EH (cell line): ENCODE measurements at places on chromosomes 7 and 10.

- DNase-seq, result no peak
Observed at GRCh38 chr7:39527296-39527695, 38.9 kb upstream of the YAE1 start.

- peak; percentile 13 for DNase-seq
Observed at GRCh38 chr7:11341285-11341944, 367.7 kb downstream of the PHF14 start.

GRCh38 chr7:108629651-108630400, 60.2 kb downstream of the DNAJB9 start:
- peak; percentile 18 for DNase-seq

GRCh38 chr10:74928742-74929191, 102.4 kb downstream of the KAT6B start:
- DNase-seq, result peak; percentile 49

- DNase-seq, result no peak
Observed at GRCh38 chr7:4070214-4070613, 611.9 kb upstream of the FOXK1 start.

GRCh38 chr10:114635797-114636550, 22.1 kb downstream of the ABLIM1 start:
- DNase-seq, result no peak

- DNase-seq, result peak; percentile 46
Observed at GRCh38 chr7:129607471-129608120, 3.9 kb upstream of the NRF1 start.

GRCh38 chr7:112411186-112411795, 39.0 kb upstream of the IFRD1 start:
- DNase-seq, result peak; percentile 39

DNA sequence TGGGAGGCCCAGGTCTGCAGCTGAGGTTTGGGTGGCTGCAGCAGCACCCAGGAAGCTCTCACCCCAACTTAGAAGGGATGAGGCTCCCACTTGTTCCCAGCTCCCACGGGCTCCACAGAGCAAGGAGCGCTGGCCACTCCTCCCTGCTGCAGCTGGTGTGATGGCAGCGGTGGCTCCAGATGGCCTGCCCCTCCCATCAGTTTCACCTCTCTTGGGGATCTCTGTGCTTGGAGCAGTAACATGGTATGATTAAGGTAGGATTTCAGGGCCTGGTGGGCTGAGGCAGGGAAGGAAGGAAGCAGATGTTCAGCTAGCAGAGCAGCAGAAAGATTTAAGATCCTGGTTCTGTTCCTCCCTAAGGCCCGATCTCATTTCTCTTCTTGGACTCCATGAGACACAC, 66.8 kb upstream of the KIF5B start:
- DNase-seq, result no peak

DNA sequence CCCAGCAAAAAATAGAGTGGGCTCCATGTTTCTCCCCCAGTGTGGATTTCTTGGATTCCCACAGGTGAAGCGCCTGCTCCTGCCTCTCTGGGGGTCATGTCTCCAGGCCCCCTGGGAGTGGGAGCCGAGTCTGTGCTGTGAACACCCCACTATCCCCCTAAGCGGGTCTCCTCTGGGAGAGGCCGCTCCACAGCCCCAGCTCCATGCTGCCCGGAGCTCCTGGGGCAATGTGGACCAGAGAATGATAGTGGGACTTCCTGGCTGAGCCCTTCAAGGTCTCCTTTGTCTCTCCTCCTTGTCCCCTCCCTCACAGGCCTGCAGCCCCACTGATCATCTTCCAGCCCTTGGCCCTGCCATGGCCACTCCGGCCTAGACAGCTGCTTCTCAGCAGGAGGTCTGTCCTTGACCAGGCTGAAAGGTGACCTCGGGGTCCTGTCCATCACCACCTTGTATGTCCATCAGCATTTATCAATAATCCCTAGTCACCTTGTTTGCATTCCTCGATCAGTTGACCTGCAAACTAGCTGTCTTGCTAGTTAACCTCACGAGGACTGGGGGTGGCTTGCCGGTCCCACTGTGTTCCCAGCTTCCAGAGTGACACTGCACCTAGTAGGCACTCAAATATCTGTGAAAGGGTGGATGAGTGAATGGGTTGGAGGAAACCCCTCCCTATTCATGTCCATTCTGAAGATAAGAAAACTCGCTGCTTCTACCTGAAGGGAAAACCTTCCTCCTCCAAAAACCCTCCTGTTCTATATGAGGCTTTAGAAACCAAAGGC, 776 bp upstream of the CALML3 start:
- DNase-seq, result no peak

DNA sequence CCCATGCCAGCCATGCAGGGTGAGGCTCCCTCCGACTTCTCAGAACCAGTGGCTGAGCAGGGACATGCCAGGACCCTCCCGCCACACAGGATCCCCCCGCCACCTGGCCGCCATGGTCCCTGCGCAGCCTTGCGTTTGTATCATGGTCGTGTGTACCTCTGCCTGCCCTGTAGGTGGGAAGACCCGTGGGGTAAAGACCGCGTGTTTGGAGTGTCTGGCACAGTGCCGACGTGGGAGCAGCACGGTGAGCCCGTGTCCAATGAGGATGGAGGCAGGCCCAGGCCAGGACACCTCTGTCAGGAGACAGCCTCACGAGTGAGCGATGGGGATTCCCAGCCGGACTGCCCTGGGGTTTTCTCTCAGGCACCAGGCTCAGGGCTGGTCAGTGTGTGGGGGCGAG, 31.9 kb downstream of the NKX6-2 start:
- DNase-seq, result no peak

- peak; percentile 47 for DNase-seq
Observed at GRCh38 chr10:13100349-13101294, 659 bp downstream of the OPTN start.

- DNase-seq, result no peak
Observed at GRCh38 chr10:53598914-53599313, 826.3 kb upstream of the MBL2 start.

GRCh38 chr10:129839285-129840195, 124.5 kb downstream of the EBF3 start:
- DNase-seq, result no peak

GRCh38 chr10:62805231-62806099, 945 bp downstream of the ADO start:
- peak; percentile 74 for DNase-seq

- DNase-seq, result no peak
Observed at GRCh38 chr7:47239931-47240421, 341.9 kb downstream of the TNS3 start.

GRCh38 chr10:48659790-48660189, 24.9 kb upstream of the WDFY4 start:
- no peak for DNase-seq

DNA sequence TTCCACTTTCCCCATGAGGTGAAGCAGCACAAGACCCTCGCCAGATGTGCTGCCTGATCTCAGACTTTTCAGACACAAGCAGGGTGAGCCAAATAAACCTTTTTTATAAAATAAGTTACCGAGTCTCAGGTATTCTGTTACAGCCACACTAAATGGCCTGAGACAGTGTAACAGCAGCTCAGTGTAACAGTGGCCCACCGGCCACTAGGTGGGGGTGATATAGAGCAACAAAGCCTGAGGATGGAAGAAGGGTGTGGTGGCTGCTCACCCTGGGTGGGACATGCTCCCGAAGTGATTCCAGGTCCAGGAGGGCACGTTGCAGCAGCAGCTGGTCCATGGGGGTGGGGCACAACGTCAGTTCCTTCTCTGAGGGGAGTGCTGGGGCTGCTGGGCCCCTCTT, 44.6 kb downstream of the BMS1 start:
- DNase-seq, result no peak

DNA sequence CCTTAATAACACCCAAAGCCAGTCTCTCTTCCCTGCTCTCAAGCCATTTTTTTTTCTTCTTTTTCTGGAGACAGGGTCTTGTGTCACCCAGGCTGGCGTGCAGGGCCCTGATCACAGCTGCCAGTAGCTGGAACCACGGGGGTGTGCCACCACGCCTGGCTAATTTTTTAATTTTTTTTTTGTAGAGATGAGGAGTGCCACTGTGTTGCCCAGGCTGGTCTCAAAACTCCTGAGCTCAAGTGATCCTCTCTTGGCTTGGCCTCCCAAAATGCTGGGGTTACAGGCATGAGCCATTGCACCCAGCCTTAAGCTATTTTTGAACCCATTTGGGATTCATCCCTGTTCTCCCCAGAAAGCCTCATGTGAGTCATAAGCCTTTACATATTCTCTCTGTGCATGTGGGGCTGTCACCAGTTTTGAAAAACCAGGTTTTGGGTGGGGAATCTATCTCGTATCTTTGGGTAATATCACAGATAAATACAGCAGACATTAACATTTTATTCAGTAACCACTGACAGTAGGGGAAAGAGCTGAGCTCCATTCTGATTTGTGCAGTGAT, 15.5 kb downstream of the ZNF487 start:
- peak; percentile 1 for DNase-seq

DNA sequence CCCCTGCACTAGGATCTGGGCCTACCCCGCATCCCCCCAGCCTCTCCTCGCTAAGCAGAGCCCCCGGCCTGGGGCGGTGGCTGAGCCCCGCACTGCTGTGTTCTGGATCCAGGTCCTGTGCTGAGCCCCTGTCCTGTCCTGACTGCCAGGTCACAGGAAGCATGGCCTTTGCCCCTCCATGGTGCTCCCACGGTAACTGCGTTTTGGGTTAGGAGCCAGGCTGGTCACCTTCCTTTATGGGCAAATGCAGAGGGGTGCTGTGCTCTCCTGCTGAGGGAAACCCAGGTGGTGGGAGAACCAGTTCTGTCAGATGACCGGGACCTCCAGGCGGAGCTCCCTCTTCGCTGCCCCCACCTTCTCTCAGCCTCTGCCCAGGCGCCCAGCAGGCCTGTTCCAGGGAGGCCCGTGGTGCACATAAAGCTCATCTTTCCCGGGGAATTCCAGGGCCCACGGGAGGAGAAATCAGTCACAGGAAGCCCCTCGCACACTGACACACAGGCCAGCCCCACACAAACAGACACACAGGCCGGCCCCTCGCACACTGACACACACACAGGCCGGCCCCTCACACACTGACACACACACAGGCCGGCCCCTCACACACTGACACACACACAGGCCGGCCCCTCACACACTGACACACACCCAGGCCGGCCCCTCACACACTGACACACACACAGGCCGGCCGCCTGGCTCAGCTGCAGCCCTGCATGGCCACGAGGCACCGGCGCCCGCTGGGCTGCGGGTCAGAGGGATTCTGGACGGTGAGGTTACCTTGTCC, 75.6 kb downstream of the CFAP46 start:
- DNase-seq, result no peak

- peak; percentile 20 for DNase-seq
Observed at GRCh38 chr7:92973974-92974373, 137.6 kb upstream of the CDK6 start.

DNA sequence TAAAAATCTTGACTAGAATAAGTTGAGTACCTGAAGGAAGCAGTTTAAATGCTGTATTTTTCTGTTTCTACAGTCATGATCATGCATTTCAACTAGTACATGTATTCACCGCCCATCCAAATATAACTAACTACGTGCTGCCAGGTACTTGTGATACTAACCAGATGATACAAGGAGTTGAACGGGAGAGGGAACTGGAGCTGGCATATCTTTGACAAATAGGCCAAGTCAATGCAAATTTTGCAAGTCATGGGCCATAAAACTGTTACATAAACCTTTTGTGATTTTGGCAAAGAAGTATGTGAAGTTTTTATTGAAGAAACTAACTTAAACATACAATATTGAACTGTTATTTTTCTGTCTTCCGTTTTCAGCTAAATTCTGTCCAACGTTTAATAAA, 14.5 kb downstream of the NUP42 start:
- no peak for DNase-seq

- no peak for DNase-seq
Observed at GRCh38 chr10:47143473-47143872, 156.5 kb upstream of the GDF10 start.

- DNase-seq, result no peak
Observed at GRCh38 chr10:101851411-101852116, 8.0 kb upstream of the KCNIP2 start.

GRCh38 chr7:78912781-78913180, 540.7 kb downstream of the MAGI2 start:
- DNase-seq, result peak; percentile 46

DNA sequence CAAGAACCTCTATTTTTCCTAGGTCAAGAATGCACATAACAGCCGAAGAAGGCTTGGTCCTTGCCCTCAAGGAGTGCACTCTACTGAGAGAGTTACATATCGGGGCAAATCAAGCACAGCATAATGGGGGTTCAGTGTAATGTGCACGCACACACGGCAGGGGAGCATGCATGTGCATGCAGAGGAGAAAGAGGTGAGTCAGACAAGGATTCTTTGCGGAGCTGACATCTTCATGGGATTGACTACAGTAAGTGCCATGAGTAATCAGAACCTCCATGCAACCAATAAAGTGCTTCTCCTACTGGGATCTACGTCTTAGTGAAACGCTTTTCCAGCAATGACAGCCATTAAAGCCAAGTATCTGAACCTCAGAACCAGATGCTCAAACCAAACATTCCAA, 123.6 kb downstream of the RNF216 start:
- peak; percentile 27 for DNase-seq

GRCh38 chr7:14891289-14891688, 11.3 kb downstream of the DGKB start:
- DNase-seq, result no peak

GRCh38 chr10:4448030-4448429, 378.0 kb upstream of the AKR1E2 start:
- DNase-seq, result no peak

GRCh38 chr7:26515314-26515842, 223.7 kb downstream of the SNX10 start:
- DNase-seq, result no peak

- peak; percentile 83 for DNase-seq
Observed at GRCh38 chr10:63115732-63116383, 17.3 kb upstream of the NRBF2 start.

GRCh38 chr10:127283576-127283975, 87.2 kb upstream of the INSYN2A start:
- no peak for DNase-seq

GRCh38 chr7:37269711-37270508, 178.8 kb downstream of the ELMO1 start:
- DNase-seq, result no peak

DNA sequence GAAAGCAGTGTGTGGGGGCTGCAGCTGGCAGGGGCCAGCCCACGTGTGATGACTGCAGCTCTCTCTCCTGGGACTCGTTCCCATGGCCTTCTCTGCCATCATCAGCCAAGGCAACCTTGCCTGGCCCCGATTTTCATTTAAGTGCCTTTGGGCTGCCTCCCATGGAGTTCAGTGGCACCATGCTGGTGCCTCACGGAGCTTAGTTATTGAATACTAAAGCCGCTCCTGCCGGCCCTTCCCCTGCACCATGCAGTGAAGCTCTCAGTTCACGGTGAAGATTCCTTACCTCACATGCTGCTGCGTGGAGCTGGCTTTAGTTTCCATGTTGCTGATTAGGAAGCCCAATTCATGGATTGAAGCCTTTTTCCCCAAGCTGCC, 141.5 kb upstream of the EEPD1 start:
- no peak for DNase-seq
